DND-41 (cell line): ENCODE measurements at places on chromosomes 5 and 9.

- no peak for DNase-seq
Measured at GRCh38 chr5:93850311-93850710, 108.9 kb upstream of the POU5F2 start.

- DNase-seq = no peak
Measured at GRCh38 chr5:97422678-97423077, 239.6 kb upstream of the RIOK2 start.

DNA sequence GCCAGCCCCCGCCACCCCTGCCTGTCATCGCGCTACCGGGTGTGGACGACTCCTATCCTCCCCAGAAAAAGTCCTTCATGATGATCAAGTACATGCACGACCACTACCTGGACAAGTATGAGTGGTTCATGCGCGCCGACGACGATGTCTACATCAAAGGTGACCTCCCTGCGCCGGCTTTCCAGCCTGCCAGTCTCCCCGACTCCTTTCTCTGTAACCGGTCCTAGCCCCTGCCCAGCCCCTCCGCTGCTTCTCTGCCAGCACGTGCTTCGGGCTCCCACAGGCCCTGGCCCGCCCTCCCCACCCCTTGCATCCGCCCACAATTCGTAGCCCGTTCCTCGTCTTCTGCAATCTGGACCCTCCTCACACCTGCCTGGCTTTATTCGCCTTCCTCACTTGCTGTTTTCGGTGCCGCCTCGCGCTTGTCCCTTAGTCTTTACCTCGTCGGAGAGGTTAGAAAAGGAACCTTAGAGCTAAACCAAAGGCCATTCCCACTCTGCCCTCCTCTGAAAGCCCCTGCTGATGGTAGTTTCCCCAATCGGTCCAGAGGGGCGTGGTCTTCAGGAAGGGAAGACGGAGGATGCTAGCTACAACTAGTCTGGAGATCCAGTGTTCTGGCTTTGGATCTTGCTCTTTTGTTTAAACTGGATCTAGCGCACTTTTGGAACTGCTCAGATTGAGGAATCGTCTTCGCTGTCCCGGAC, 1.4 kb downstream of the CHSY3 start:
- DNase-seq = no peak

GRCh38 chr9:81086416-81086815, 602.9 kb downstream of the TLE1 start:
- no peak for DNase-seq

GRCh38 chr5:103513701-103514100, 48.9 kb downstream of the NUDT12 start:
- DNase-seq = no peak

- no peak for DNase-seq
Measured at GRCh38 chr5:157072508-157072907, 13.6 kb upstream of the HAVCR1 start.

GRCh38 chr5:133468596-133468995, 143.7 kb downstream of the FSTL4 start:
- DNase-seq = no peak

GRCh38 chr5:122942164-122942914, 94.2 kb downstream of the PPIC start:
- no peak for DNase-seq

GRCh38 chr5:76224898-76225297, 141.7 kb downstream of the SV2C start:
- DNase-seq = no peak
